ENCODE measurements at places on chromosomes 4 and X.

DNA sequence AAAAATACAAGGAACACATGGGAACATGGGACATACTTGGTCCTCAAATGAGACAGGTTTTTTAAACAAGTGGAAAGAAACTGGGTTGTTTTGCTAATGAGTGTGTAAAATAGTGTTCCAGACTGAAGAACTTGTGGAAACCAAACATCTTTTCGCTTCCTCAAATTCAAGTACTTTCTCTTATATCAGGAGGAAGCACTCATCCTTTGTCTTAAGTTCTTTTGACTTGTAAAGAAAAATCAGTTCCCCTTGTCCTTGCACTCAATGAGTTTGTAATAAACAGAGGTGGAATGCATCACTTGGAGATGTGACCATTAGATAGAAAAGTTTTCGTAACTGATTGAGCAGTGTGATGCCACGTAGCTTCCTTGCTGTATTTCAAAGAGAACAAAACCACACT is 101.1 kb downstream of the PHOX2B start:
- no peak for DNase-seq

- peak; percentile 30 for DNase-seq
Measured at GRCh38 chrX:39689376-39690104, 408.2 kb downstream of the BCOR start.

- no peak for DNase-seq
Measured at GRCh38 chrX:11764602-11765067, 6.6 kb downstream of the MSL3 start.

GRCh38 chr4:5157791-5158770 is 106.8 kb downstream of the STK32B start:
- DNase-seq, result no peak

DNA sequence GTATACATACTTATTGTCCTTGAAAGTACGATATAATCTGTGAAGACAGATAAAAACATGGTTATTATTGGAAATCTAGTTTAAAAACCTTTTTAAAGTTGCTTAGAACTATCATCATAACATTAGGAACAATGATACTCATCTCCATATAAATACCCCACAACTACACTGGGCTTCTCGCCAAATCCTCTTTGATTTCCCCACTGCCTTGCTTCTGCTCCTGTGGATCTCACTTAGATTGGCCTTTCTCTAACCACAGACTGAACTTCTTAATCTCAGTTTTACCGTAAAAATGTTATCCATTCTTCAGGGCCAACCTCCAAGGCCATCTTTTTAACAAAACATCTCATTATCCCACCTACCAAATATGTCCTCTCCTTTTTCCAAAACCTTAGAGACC is 77.6 kb downstream of the PRKG2 start:
- DNase-seq, result no peak

DNA sequence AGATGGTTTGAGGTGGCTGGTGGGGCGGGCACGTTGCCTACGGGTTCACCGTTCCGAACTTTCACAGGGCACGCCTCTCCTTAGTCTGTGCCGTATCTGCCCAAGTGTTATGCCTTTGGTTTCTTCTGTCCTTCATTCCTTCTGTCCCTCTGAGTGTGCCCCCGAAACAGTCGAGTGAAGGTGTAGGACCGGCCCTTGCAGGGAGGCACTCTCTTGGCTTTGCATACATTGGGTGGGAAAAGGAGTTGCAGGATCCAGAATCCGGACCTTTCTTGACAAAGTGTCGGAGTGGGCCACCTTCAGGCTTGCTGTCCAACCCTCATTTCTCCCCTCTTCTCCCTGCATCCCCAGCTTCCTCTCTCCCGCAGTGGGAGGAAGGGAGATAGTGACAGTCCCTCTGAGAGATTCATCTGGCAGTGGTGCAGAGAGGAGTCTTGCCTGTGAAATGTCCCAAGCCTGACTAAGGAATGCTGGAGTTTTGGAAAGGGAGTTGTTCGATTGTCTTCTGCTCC is 569 bp downstream of the ARFIP1 start:
- no peak for DNase-seq

DNA sequence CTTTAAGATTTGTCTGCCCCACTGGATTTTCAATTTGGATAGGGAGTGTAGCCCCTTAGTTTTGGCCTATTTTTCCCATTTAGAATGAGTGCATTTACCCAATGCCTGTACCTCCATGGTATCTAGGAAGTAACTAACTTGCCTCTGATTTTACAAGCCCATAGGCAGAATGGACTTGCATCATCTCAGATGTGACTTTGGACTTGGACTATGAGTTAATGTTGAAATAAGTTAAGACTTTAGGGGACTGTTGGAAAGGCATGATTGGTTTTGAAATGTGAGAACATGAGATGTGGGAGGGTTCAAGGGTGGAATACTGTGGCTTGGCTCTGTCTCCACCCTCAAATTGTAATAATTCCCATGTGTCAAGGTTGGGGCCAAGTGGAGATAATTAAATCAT is 2480.2 kb downstream of the PCDH7 start:
- DNase-seq, result no peak

DNA sequence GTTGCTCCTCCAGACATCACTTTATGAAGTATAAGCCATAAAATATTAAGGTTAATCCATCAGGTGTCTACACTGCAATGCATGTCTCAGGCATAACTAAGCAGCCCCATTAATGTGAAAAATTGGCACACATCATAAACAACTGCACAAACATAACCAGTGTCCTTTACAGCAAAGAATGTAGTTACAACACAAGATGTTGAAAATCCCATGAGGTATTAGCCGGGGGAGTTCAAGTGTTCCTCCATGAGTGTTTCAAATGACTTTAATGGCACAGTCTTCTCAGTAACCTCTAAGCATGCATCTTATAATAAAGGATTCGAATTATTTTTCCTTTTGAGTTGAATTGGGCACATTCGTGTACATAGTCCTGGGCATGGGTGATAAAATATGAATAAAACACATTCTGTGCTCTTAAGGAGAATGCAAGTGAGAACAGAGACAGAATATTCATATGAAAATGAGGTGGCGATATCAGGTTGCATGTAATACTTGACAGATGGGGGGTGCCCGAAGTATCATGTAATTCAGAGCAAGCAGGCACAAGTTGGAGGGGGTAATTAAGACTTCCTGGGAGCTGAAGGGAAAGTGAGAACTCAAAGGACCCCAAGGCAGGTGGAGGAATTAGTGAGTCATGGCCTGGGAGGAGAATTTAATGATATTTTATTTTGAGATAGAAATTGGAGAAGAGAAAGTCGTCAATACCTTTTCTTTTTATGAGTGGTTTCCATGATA is 18.2 kb upstream of the VCX2 start:
- DNase-seq, result no peak

- no peak for DNase-seq
Measured at GRCh38 chrX:150574559-150575418, 6.4 kb downstream of the MTM1 start.

DNA sequence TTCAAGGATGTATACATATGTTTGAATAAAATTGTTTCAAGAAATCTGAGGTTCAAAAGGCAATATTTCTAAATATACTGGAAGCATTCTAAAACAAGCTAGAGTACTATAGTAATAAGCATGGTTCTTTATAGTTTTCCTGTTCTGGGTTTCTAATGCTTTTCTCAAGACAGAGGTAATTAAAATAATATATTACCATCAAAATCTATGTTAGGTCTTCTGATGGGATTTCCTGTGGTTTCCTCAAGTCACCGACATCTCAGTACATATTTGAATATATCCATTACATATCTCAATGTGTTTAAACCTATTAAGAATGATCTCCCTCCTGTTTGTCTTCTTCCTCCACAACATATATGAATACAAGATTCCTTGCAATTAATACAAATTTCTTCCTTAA is 25.6 kb downstream of the ARSJ start:
- DNase-seq, result no peak

- no peak for DNase-seq
Measured at GRCh38 chrX:53320543-53321229, 39.3 kb upstream of the IQSEC2 start.

DNA sequence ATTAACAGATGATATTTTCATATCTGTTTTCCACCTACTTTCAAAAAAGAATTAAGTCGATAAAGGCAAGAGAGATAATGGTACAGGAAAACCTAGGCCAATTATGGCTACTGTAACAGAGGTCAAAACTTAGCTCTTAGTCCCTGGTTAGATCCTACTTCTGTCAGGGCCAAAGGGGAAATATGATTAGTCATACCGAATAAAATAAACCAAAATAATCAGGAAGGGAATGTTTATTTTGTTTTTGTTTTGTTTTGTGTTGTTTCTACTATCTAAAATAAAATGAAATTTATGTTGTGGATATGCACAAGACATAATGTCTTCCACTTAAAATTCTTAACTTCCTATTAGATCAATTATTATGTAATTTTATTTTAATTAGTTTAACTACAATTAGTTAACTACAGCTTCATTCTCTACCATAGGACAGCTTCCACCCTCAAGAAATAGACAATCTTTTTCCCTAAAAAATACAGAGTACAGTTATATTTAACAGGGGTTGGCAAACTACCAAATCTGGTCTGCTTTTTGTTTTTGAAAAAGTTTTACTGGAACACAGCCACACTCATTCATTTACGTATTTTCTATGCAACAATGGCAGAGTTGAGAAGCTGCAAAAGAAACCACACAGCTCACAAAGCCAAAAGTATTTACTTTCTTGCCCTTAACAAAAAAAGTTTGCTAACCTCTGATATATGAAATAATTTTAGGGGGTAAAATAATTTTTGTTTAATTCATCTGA is 25.4 kb downstream of the TMEM47 start:
- no peak for DNase-seq

DNA sequence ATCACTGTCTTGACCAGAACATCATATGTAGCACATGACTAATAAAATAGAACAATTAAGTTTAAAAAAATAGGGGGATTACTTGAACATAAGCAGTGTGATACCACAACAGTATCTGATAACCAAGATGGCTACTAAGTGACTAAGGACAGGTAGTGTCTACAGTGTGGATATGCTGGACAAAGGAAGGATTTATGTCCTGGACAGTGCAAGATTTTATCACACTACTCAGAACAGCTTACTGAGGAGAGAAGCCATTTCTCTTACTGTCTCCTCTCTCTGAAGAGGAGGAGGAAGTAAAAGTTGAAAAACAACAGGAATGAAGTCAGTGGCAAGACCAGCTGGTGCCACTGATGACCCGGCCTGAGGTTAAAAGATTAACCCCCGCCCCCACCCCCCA is 4.0 kb upstream of the SLC10A7 start:
- no peak for DNase-seq

GRCh38 chr4:117084866-117085701 is at the start of gene TRAM1L1:
TSS of gene TRAM1L1 (minus strand) at chr4:117085576. CDS start at chr4:117085393, 183 bp downstream.
- peak; percentile 15 for DNase-seq

GRCh38 chrX:31487951-31488350 is 416.1 kb upstream of the FTHL17 start:
- no peak for DNase-seq
